ENCODE measurements at places on chromosomes 3 and 15.

GRCh38 chr3:128701342-128702212 is 24.4 kb upstream of the RAB7A start:
- DNase-seq = no peak

DNA sequence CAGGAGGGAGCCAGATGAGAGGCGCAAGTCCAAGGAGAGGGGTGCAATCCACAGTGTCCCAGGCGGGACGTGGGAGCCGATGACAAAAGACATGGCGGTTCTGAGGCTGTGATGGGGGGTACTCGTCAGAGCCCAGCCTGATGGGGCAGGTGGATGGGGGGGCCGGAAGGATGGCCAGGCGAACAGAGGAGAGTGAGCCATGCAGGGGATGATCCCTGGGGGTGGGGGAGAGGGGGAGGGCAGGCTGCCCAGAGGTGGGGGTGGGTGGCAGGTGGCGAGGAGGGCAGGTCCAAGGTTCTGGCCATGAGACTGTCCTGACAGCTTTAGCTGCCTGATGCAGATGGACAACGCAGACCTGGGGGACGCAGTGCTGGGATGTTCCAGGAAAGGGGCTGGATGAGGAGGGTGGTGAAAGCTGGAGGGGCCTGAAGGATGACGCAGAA is 8.9 kb upstream of the CSPG4 start:
- no peak for DNase-seq

- DNase-seq = no peak
These were observed 9.0 kb downstream of the MTFMT start for GRCh38 chr15:65020419-65020818.

GRCh38 chr15:79820820-79821219 is 76.0 kb downstream of the MTHFS start:
- DNase-seq = no peak

DNA sequence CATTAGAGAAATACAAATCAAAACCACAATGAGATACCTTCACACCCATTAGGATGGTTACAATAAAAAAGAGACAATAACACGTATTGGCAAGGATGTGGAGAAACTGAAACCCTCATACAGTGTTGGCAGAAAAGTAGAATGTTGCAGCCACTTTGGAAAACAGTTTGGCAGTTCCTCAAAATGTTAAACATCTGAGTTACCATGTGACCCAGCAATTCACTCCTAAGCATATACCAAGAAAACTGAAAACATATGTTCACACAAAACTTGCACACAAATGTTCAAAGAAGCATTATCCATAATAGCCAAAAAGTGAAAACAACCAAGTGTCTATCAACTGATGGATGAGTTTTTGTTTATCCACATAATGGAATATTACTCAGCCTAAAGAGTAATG is 166.9 kb upstream of the FAM3D start:
- no peak for DNase-seq

- no peak for DNase-seq
These were observed 25.4 kb upstream of the PSMD6 start for GRCh38 chr3:64048631-64049061.

GRCh38 chr15:48397841-48398240 is 66.6 kb downstream of the DUT start:
- no peak for DNase-seq
